ENCODE measurements at places on chromosomes 6 and 20.
A peak's percentile ranks its signal among the peaks of the same experiment; 100 is the strongest.

DNA sequence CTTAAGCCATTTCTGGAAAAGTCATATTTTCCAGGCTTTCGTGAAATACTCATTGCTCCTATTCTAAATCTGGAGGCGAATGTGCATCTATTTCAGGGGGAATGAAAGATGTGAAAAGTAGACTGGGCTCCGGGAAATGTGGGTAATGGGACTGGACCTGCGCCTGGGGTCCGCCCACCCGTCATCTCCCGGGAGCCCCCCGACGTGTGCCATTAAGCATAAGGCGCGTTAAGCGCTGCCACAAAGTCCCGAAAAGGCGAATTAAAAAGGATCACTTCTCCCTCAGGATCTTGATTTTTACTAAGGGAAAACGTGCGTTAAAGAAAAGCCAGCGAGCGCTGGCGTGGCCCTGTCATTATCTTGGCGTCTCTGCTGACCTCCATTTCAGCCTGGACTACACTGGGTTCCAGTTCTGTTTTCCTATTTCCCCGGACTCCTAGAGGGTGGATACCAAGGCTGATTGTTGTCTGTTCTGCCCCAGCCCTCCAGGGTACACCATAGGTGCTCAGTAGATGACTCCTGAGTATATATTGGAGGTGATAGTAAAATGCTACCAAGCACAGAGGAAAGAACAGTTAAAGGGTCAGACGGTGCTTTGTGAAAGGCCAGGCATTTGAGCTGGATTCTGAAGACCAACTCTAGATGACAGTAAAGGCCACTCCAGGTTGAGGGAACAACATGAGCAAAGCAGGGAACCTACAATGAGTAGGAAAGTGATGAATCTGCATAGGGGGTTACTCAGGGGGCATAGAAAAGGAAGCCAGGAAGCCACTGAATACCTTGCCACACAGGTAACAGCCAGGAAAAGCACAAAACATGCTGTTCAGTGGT is 89.2 kb upstream of the ARID1B start:
- DNase-seq, result peak; percentile 3

DNA sequence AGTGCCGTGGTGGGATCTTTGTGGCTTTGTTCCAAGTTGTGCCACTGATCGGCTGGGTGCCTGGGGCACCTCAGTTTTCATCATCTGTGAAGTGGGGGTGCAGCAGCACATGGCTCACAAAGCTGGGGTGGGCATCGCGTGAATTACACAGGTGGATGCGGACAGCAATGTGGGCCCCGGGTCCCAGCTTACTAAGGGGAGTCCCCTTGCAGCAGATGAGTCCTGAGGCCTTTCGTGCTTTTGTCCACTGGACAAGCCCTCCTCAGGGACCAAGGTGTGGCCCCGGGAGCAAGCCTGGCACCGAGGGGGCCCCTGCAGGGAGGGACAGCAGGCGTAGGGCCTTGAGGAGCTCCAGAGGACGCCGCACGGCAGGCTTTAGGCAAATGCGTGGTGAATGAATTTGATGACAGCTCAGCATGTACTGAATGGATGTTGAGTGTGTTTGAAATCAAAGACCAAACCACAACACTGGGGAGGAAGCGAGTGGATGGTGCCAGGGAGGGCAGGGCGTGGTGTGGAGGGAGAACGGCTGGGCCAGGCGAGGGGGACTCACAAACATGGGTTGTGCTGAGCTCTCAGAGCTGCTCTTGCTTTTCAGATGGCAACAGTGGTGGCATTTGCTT is 53.2 kb downstream of the IRF4 start:
- DNase-seq, result no peak

DNA sequence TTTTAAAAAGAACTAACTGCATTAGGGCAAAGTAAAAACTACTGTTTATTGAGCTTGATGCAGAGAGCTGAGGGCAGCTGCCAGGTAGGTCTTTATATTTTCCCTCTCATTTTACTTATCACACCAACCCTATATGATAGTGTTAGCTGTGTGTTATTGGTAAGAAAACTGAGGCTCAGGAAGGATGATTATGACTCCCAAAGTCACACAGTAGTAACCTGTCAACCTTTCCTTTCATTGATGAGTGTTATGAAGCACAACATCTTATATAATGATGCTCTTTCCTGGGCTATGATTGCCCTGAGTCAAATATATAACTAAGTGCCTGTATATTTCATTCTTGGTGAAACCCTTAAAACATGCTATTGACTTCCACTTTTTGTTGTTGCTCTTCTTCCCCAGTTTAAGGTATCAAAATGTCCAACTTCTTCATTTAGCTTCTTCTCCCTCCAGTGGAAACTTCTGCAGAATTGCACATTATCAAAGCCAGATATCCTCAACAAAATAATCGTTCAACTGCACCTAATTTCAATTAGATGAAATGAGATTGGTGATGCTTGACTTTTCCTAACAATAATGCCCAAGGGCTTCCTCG is 8.1 kb downstream of the GFOD1 start:
- no peak for DNase-seq

DNA sequence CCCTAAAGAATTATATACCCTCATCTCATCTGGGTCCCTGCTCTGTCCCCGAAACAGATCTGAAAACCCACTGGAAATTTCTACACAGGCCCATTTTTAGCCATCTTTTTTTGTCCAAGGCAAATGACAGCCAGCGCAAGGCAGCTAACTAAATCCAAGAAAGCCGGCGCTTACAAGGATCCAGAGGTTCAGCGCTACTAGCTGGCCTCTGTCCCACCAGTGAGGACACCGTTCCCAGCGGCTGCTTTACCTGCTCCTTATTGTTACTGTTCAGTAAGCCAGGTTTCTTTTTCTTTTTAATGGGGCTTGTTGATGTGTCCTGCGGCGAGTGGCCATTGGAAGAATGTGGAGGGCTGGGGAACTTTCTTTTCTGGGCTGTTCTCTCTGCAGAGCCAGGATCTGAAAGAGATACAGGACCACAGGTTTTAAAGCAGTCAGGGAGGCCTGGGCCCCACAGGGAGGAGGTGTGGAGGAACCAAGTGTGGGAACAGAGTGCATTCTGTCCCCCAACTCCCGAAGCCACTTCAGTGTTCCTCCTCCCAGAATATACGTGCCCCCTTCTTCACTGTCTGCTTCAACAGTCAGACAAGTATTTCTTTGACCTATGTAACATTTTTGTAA is 46.6 kb downstream of the ZMYND8 start:
- no peak for DNase-seq

- DNase-seq, result no peak
These were observed 5.3 kb upstream of the CST7 start for GRCh38 chr20:24943731-24944130.

GRCh38 chr20:51542571-51543421 is at the start of gene NFATC2:
NFATC2 (minus strand) TSS chr20:51542719; CDS start chr20:51542499, 220 bp downstream.
- DNase-seq, result no peak

DNA sequence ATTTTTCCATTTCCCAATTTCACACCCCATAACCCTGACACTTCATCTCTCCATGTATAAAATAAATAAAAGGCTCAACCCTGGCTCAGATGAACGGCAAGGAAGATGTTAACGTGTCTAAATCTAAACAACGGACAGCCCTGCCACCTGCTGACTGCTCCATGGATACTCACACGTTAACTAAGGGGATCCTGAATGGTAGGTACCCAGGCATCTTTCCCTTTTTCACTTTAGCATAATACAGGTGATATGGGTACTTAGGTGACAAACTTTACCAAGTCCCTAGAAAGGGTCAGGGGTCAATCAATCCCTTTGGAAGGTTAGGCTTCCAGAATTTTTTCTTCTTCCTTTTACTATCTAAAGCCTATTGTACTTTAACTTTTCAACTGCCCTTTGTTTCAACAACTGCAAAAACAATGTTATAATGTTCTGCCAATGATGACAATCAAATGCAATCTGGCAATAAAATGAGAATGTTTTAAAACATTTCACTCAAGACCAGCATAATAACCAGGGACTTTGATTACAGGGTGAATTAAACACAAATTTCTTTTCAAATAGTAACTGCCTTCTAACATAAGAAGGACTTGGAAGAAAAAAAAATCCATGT is 52.4 kb upstream of the IPCEF1 start:
- DNase-seq, result no peak

DNA sequence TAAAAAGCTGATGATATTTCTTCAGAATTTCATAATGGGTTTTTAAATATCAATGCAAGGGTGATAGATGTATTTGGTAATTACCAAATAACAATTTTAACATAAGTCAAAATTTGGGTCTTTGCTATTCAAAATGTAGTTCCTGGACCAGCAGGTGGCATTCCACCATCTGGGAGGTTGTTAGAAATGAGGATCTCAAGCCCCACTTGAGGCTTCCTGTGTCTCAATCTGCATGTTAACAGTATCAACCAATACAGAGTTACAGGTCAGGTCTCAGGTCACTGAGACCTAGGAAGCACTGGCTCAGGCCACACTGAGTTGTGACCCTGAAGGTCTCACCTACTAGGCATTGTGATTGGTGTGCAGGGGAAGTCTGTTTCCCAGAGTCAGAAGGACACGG is 57.2 kb upstream of the MTRF1L start:
- no peak for DNase-seq

DNA sequence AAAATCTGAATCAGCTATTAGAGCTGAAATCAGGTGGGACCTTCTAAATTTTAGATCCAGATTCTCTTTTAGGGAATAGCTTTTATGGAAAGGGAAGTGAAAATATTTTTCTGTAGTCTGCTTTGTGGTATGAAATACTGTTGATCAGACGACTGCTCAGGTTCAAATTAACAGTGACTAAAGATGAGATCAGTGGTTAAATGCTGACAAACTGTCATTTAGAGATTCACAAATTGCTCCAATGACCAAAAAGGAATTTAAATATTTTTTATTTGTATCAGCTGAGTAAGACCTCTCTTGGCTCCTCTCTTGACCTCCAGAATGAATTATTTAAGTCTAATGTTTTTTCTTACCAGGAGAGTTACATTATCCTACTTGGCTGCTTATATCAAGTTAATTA is 77.3 kb downstream of the KCNQ5 start:
- DNase-seq, result no peak

- no peak for DNase-seq
These were observed 295.6 kb upstream of the QKI start for GRCh38 chr6:163118941-163119340.

DNA sequence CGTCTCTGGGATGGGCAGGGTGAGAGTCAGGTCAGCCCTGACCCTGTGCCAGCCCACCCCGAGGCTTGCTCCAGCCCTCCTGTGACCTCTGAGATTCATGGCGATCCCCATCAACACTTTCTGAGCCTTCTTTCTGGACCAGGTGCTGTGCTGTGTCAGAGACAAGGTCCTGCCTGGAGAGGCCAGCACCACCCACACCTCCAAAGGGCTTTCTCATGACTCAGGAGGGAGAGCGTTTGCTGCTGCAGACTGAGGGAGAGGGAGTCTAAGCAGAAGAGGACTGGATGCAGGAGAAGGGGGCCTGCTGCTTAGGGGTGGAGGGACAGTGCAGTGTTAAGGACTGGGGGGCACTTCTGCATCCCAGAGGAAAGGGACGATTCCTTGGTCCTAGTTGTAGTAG is 193.5 kb downstream of the LRFN2 start:
- DNase-seq, result no peak

All from T1000 (cell line).